Stimulated activated CD8-positive, alpha-beta memory T cell treated with anti-CD3 and anti-CD28 coated beads, Interleukin-4, amount 100 ng/mL, for 1 hour (primary cell): ENCODE measurements at places on chromosomes 12 and 14.

GRCh38 chr12:24861766-24862540 lies 86.9 kb downstream of the BCAT1 start:
- DNase-seq, result no peak

- DNase-seq, result no peak
These were observed 387.5 kb downstream of the TMEM121 start for GRCh38 chr14:105913861-105914260.

DNA sequence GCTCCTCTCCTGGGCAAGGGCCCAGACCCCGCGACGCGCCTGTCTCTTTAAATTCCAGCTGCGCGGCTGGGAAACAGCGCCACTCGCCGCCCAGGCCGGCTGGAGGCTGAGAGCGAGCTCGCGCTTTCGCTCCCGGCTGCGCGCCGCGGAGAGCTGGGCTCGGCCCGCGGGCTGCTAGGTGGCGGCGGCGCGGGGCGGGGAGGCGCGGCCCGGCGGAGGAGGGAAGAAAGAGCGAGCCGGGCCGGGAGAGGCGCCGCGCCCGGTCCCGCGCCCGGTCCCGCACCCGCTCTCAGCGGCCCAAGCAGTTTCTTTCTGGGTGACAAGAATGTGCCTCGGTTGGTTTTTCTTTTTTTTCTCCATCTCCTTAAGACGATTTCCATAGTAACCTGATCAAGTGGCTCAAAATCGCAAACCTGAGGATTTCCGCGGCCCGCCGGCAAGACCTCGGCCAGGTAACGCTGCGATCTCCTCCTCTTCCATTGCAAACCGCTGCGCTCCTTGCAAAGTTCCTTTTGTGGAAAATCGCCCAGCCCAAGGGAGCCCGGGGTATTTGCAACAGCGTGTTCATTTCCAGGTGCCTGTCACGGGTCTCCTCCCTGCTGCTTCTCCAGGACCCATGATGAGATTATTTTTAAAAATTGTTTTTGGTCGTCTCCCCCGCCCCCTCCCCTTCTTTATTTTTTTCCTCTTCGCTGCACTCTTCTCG lies 259.5 kb upstream of the E2F7 start:
- DNase-seq, result no peak

DNA sequence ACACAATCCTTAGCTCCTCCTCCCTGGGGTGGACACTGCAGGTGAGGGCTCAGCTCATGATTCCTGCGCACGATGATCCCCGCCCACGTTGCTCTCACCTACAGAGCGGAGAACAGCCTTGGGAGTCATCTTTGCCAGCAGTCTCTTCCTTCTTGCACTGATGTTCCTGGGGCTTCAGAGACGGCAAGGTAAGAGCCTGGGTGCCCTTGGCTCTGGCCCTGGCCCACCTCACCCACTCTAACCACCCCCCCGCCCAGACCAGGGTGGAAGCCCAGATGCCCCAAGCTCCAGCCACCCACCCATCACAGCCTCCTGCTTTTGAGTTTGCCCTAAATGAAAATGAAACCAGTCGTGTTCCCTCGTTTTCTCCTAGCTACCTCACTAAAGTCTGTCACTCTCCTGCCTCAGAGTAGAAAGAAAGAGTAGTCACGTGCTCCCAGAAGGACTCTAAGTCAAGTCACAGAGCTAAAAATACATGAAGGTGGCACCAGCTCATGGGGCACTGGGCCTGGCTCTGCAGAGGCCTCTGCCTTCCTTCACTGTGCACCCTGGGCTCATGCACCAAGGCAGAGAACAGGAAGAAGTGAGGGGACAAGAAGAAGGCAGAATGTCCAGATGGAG lies 9.0 kb downstream of the TAPBPL start:
- no peak for DNase-seq

DNA sequence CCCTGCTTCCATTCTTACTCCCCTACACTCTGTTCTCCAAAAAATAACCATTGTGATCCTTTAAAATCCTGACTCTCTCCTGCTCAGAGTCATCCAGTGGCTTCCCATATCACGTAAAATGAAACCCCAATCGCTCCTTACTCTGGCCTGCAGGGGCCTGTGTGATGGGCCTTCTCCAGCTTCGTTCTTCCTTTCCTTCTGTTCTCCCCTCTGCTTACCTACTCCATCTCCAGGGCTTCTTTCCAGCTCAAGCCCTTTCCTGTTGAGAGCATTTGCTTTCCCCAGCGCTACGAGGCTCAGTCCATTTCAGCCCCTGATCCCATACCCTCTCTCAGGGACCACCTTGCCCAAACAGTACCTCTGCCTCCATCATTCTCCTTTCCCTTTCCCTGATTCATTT lies 144.4 kb upstream of the ARHGAP5 start:
- no peak for DNase-seq
